NB4 (cell line): ENCODE measurements at places on chromosomes 4 and X.
A peak's percentile ranks its signal among the peaks of the same experiment; 100 is the strongest.

- peak; percentile 12 for DNase-seq
These were observed 27.1 kb upstream of the ALB start for GRCh38 chr4:73376976-73377375.

- no peak for DNase-seq
These were observed 10.9 kb downstream of the STOX2 start for GRCh38 chr4:183915976-183916375.

GRCh38 chr4:26020083-26020668, 106.2 kb downstream of the SMIM20 start:
- peak; percentile 49 for DNase-seq

DNA sequence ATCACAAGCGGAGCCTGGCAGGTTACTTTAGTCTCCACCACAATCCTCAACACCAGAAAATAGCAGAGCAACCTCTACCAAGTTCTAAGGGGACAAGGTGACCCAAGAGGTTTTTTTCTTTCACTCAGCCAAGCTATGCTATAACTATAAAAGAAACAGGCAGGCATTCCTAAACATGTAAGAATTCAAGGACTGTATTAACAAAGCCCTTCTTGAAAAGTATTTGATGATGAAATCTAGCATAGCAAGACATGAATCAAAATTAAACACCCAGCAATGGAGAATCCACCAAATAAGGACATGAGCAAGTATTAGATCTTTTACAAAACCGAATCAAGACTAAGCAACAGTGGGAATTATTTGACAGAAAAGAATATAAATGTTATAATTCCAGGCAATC, 25.7 kb upstream of the C1QTNF7 start:
- peak; percentile 16 for DNase-seq

DNA sequence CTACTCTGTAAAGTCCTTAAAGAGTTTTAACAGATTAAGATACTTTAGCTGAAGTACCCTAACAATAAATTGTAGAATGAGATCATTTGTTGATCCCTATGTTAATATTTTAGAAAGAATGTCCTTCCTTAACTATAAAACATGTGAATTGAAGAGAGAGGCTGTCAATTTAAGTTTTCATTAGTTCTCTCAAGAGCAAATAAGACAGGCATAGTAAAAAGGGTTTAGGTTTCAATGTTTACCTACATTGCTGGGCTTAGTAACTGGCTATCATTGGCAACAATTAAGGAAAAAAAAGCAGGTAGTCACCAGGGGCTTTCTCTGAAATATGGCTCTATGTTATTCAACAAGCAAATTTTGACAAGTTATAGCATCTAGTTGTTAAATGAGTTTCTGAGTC, 91.5 kb downstream of the ATRX start:
- no peak for DNase-seq

DNA sequence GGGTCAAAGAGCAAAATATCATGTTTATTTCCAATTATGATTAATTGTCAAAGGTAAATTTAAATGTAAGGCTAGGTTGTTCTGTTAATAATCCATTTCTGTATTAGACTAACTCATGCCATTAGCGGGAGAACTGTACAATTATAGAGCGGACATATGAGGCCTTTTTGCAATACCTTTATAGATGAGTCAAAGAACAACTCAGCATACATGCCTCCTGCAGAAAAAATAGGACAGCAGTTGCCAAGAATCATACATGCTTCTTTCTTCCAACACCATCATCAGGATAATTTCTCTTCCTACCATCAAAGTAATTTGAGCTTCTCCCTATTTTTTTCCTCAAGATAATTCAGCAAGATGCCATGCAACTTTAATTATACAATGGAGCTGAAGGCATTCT, 917.8 kb downstream of the ADGRL3 start:
- no peak for DNase-seq

GRCh38 chr4:3462790-3463415, at the start of gene DOK7:
TSS of gene DOK7 (plus strand) at chr4:3463306. CDS start at chr4:3463376, 70 bp downstream.
- DNase-seq, result peak; percentile 45
